ENCODE measurements at places on chromosomes 1 and 21.

GRCh38 chr1:114352797-114353196, 158.2 kb downstream of the TRIM33 start:
- DNase-seq, result no peak

- DNase-seq, result no peak
These were observed 1.5 kb downstream of the S100PBP start for GRCh38 chr1:32818804-32819541.

DNA sequence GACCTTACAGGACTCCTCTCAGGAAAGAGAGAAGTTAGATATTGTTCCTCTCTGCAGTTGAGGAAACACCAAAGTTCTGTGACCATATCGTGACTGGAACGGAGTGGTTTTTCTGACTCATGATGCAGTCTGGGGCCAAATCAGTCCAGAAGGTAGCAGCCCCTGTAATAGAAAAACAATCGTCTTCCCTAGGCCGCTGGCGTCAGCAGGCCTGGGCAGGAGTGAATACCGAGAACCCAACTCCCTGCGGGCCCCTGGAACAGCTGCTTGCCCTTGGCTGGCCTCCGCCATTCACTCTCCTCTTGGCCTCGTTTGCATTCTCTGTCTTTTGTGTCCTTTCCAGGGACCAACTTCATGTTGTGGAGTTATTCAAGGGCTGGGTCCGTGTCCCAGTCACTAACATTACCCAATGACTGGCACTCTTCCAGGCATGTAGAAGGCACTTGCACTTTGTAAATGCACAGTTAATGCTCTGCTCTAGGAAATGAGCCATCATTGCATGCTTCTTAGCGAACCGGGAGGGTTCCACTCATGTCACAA, 10.9 kb upstream of the CD101 start:
- DNase-seq, result no peak

DNA sequence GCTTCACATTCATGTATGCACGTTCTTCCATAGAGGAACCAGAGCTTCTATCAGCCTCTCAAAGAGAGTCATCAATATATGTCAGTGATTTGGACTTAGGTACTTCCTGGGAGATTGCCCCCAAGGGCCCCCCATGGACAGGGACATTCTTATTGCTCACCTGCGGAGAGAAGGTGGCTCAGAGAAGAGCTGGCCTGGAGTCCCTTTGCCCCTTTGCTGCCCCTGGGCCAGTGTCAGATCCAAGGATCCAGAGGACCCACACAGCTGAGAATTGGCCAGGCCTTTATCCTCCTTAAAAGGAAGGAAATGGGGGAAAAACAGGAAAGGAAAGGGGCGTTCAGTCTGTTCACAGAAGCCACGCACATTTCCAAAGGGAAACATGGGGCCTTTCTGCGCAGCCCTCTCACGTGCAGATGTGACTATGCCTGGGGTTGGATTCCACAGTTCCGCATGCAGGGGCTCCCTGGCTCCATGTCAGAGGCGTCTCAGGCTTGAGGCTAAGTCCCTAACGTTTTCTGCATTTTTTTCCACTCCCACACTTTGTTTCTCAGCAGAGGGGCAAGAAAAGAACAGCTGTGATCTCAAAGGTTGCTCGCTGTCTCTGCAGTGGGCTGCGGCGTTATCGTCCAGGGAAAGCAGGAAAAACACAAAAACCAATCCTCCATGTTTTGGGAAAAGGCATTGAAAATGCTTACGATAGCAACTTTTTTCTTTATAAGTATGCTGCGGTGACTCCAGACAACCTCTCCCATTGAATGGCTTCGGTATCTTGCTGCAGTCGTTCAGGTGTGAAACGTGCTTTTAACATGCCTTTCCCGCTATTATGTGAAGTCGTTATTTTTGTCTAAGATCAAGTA, 5.9 kb downstream of the C1orf226 start:
- DNase-seq, result no peak

Measured in T follicular helper cell (primary cell).